Renal cortical epithelial cell (primary cell): ENCODE measurements at places on chromosomes 5 and 9.

- DNase-seq, result no peak
Observed at GRCh38 chr5:105150323-105150722, 1587.7 kb upstream of the NUDT12 start.

- no peak for DNase-seq
Observed at GRCh38 chr5:129459450-129459776, 685 bp upstream of the ADAMTS19 start.

DNA sequence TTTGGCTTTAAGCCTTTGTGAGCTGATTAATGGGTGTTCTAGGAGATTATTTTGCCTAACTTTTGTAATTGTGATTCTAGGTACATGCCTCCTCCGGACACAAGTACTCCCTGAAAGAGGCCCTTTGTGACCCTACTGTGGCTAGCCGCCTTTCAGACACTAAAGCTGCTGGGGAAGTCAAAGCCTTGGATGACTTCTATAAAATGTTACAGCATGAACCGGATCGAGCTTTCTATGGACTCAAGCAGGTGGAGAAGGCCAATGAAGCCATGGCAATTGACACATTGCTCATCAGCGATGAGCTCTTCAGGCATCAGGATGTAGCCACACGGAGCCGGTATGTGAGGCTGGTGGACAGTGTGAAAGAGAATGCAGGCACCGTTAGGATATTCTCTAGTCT lies 13.6 kb downstream of the ITGA1 start:
- no peak for DNase-seq

DNA sequence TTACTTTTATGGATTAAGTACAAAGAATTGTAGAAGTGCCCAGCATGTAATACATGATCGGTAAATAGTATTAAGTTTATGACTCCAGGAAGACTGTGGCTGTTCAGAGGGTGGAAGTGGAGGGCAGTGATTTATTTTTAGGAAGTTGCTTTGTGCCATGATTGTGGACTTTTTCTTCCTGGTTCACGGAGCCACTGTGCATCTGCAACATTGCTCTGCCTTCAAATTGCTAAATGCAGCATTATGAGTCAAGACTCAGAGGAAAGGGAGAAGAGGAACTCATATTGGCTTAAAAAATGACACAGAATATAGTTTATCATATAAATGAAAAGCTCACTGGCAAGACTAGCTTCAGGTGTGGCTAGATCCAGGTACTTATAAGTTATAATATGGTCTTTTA lies 301.5 kb downstream of the KCTD16 start:
- DNase-seq, result no peak

- DNase-seq, result peak; percentile 42
Observed at GRCh38 chr9:13023498-13023897, 248.7 kb downstream of the LURAP1L start.

DNA sequence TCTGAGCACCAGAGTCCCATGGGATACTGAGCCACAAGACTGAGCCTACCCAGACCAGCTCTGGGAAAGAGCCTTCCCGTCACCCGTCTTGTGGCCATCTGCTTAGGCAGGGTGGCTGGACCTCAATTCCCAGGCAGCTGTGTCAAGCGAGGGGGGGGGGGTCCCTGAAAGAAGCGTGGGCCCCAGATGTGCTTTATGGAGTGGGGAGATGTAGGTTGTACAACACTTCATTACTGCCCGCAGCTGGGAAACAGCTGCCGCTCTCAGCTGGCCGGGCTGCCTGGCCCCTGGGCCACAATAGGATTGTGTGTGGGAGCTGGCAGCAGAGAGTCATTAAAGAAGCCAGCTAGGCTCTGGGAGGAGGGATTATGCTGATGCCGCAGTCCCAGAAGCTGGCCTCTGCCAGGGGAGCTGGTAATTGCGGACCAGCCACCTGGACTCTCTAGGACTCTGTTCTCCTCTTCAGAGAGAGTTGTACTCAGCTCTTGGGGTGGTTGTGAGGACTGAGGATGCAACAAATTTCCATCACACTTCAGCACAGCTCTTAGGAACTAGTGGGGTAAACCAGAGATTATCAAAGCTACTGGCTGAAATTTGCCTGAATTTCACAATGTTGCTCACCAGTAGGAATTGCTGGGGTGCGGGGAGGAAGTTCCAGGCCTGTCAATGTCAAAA lies 145.4 kb downstream of the GADD45G start:
- DNase-seq, result no peak

- DNase-seq, result peak; percentile 77
Observed at GRCh38 chr5:82073179-82073578, 101.4 kb downstream of the ATG10 start.

GRCh38 chr9:84969736-84970135 lies 300.2 kb downstream of the NTRK2 start:
- DNase-seq, result no peak

DNA sequence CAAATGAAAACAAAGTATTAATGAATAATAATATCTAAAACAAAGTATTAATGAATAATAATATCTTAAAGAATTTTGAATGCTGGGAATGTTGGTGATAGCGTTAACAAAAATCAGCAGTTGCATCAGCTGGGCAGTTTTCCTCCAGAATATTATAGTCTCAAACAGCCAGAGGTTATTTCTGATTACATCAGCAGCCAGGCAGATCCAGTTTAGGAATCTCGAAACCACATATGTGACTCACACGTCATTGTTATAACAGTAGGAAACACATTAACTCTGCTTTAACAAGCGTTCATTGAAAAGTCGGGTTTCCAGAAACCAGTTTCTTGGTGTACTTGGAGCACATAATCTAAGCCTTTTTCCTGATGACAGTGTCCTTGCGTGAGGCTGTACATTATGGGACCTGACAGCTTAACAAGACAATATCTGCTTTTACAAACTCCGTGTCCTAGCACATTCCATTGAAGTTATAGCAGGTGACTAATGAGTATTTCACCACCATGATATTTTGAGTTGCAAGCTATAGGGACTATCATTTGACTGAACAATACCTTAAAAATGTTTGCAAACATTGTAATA lies 559.5 kb upstream of the KLF4 start:
- peak; percentile 98 for DNase-seq

DNA sequence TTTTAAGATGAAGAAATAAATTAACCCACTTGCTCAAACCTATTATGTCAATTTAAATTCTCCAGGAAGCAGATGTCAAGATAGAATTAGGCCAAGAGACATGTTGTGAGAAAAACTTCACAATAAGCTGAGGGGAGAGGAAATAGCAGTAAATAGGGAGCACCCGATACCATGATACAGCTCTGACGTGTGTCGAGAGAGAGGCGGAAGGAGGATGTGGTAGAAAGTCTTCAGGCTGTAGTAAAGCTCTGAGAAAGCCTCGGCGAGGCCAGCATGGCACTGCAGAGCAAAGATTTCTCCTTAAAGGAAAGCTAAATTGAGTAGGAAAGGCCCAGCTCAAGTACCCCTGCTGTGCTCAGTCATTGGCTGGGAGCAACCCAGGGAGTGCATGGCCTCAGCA lies 6.0 kb upstream of the PUM3 start:
- no peak for DNase-seq

GRCh38 chr5:33494466-33494865 lies 53.7 kb downstream of the TARS1 start:
- no peak for DNase-seq

GRCh38 chr5:83000922-83001321 lies 76.3 kb downstream of the TMEM167A start:
- DNase-seq, result peak; percentile 98

DNA sequence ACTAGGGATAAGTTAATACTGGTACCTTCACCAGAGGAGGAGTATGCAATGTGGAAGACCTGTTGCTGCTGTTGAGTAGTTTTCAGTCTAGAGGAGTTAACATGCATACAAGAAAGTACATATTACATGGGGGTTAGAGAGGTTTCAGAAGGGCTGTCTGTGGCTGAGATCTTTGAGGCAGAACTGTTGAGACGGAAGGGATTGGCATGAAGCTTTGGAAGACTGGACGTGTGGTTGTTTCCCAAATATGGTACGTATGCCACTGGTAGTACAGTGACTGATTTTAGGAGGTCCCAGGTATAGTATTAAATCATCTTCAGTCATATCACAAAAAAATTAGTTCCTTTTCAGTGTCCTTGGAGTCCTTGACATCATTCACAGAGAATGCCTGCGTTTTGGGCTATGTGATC lies 17.6 kb downstream of the TNFAIP8 start:
- DNase-seq, result no peak

DNA sequence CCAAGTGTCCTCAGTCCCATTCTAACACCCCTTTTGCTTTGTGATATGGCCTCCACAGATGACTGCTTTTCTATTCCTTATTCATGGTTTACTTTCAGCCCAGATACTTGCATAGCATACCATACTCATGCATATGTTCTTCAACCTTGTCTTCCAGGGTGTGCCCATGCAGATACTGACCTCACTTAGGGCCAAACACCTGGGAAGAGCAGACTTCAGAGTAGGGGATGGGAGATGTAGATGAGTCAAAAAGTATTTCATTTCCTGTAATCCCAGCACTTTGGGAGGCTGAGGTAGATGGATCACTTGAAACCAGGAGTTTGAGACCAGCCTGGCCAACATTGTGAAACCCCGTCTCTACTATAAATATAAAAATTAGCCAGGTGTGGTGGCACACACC lies 58.3 kb downstream of the NRG2 start:
- DNase-seq, result no peak

GRCh38 chr5:142792012-142792864 lies 22.1 kb downstream of the ARHGAP26 start:
- no peak for DNase-seq

DNA sequence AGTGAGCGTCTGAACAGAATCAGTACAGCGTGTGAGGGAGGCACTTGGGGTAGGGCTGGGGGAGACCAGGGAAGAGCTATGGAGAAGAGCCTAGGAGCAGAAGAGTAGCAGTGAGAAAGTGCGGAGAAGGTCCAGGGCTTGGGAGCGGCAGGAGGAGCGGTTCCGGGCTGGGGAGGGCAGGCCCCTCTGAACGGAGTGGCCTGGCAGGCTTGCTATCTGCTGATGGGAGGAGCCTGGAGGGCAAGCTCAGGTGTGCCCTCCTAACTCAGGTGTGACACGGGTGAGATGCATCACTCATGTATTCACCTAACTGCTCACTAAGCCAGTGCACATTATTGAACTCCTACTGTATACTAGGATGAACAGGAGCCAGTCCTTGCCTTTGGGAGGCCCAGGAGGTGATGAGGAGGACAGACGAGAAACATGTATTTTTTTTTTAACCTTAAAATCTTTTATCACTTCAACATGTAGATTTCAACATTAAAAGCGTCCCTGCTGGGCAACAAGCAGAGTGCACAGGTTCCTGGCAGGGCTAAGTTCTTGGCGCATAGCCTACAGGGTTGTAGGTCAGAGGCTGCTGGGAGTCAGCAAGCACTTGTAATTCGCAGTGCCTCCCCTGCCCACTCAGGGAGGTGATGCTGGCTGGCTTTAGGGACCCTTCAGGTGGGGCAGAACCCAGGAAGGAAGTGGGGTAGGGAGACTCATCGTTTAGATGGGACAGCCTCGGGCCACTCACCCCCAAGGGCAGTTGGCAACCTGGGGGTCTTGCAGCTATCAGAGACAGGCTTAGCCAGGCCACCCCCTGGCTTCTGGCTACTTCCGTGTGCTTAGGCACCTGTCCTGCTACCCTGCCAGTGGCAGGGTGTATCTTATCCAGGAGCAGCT lies 55.5 kb downstream of the TMOD1 start:
- no peak for DNase-seq

DNA sequence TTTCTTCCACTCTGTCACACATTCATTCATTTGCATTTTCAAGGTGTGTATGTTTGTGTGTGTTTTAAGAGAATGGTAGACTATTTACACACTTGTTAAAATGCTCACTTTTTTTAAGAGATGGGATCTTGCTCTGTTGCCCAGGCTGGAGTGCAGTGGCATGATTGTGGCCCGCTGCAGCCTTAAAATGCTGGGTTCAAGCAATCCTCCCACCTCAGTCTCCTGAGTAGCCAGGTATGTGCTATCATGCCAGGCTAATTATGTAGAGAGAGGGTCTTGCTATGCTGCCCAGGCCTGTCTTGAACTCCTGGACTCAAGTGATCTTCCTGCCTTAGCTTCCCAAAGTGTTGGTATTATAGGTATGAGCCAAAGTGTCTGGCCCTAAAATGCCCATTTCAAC lies 173.5 kb downstream of the PDE4D start:
- DNase-seq, result no peak

DNA sequence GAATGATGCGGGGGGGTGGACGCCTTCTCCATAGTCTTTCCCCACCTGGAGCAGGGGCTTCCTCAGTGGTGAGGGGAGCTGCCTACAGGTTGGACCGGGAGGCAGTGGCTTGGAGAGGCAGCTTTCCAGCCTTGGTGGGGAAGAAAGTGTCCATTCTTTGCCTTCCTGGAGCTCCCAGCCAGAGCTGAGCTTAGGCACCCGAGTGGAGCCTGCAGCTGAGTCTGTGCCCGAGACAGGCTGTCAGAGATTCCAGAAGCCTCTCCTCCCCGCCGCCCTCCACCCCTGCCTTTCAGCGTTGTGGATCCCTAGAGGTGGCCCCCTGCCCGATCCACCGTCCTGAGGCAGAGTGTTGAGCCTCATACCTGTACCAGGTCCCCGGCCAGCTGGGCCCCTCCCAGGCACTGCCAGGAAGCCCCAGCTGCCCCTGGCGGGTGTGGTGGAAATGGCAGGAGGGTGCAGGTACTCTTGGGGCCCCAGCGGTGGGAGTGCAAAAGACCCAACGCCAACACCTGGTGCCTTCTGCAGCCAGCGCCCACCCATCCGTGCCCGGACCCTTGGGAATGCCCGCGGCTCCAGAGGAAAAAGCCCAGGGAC lies 112.0 kb downstream of the RXRA start:
- no peak for DNase-seq

DNA sequence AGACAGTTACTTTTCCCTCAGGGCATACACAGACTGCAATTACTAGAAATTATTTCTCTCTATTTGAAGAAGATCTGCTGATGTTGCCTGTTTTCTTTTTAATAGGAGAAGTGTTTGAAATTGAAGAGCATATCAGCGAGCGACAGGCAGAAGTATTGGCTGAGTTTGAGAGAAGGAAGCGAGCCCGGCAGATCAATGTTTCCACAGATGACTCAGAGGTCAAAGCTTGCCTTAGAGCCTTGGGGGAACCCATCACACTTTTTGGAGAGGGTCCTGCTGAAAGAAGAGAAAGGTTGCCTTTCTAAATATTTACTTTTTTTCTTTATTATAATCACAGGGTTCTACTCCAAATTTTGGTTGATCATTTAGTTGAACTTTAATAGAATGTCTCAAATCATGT lies 3.4 kb downstream of the PRPF4 start:
- no peak for DNase-seq

GRCh38 chr9:93861736-93862358 lies 93.3 kb downstream of the BARX1 start:
- no peak for DNase-seq

- DNase-seq, result no peak
Observed at GRCh38 chr5:108196276-108196675, 185.6 kb downstream of the FBXL17 start.

- no peak for DNase-seq
Observed at GRCh38 chr9:112752334-112753125, 2.0 kb downstream of the SNX30 start.

GRCh38 chr9:8555762-8556500 lies 756.4 kb upstream of the DMAC1 start:
- DNase-seq, result peak; percentile 55

- DNase-seq, result peak; percentile 90
Observed at GRCh38 chr5:154757814-154758406, 2.7 kb downstream of the LARP1 start.
